Suppressor macrophage (primary cell): ENCODE measurements at places on chromosomes 16 and 17.
A peak's percentile ranks its signal among the peaks of the same experiment; 100 is the strongest.

DNA sequence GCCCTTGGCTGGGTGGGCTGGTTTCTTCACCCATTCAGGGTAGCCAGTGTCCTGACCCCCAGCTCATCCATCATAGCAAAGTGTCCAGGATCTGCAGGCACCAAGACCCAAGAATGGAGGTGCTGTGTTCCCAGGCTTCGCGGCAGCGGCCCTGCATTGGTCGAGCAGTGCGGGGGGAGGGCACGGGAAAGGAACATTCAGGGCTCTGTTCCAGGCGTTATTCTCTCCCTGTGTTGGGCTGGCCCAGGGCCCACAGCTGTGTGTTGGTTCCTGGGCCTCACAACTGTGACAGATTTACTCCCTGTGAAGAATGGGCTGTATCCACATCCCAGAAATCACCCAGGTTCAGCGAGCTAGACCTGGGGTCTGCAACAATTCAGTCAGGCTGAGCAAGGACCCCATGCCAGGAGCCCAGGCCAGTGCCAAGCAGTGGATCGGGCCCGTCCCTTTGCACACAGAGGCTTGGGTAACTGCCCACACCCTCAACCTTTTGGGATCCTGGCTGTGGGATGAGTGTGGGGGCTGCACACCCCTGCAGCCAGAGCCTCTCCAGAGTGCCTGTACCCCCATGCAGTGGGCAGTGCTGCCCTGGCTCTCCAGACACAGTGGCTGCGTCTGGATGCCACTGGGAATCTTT is 10.0 kb downstream of the GPT2 start:
- no peak for DNase-seq

DNA sequence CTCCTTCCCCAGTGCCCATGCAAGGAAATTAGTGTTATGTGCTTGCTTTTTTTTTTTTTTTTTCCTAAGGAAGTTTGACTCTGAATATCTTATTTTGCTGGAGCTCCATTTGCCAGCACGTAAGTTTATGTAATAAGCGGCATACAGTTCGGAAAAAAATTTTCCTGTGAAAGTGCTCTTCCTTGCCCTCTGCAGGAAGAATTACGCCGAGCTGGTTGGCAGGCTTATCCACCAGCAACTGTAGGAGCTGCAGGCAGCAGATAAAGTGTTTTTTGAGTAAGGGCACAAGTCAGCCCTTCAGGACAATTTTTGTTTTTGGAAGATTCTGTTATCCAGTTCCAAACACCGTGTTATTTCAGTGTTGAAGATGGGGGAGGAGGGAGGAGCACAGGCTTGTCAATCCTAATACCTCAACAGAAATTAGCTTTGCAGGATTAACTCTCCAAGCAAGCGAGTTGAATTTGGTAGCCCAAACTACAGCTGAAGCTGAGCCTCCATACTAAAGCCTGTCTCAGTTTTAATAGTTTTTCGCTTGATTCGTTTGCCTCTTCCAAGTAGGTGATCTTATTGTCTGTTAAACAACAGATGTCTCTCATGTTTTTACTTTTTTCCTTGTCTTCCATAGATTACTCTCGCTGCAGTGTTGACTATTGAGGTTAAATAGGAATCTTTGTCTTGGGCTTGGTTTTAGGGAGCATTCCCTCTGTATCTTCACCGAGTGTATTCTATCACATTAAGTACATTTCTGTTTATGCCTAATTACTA is 1.1 kb downstream of the SPECC1 start:
- DNase-seq = peak; percentile 70

DNA sequence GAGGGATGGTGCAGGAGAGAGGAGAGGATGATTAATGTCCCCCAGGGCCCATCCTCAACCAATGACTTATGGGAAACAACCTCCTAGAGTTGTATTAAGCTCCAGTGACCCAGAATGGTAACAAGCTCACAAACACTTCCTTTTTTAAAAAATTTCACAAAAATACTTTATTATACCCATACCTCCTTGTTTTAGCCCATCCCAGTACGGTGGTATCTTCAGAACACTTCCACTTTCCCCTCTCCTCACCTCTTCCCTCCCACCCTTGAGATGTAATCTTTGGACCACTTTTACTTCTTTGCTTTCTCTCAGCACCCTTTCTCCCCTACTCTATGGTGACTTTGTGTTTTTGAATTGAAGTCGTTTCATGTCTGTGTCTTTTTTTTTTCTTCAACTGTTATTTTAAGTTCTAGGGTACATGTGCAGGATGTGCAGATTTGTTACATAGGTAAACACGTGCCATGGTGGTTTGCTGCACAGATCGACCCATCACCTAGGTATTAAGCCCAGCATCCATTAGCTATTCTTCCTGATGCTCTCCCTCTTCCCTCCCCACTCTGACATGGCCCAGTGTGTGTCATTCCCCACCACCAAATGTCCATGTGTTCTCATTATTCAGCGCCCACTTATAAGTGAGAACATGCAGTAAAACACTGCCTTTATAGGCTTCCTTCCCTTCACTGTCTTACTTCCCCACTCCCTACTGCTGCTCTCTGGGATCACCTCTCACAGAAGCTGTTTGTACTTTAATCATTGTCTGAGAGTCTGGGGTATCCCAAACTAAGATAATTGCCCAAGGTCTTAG is 124.5 kb downstream of the PRKCB start:
- DNase-seq = peak; percentile 45

- DNase-seq = no peak
Measured at GRCh38 chr16:86516623-86517003, 6.3 kb downstream of the FOXF1 start.

DNA sequence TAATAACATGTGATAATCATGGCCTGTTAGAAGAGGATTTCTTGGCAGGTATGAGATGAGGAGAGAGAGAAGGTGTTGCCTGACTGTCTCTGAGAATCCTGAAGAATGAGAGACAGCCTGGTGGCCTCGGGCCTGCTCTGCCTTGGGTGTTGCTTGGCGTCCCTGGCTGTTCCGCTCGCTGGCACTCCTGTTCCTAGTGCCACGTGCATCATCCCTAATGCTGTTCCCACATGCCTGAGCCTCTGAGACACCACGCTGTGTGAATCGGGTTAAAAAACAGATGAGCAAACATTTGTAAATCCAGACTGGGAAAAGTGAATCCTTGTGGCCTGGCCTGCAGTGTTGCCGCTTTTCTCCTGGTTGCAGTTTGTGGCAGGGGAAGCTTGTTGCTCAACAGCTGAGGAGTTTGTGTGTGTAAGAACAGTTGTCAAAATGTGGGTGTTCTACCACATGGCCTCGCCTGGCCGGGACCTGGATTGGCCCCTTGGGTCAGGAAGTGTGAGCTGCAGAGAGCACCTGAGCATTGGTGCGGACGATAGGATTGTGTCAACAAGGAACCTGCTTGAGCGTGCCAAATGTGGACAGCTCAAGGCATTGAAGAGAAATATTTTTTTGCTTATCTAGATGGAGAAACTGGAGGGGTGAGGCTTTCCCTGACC is 22.0 kb downstream of the UBN1 start:
- no peak for DNase-seq

GRCh38 chr16:47493381-47494337 is 32.5 kb downstream of the PHKB start:
- DNase-seq = peak; percentile 11

DNA sequence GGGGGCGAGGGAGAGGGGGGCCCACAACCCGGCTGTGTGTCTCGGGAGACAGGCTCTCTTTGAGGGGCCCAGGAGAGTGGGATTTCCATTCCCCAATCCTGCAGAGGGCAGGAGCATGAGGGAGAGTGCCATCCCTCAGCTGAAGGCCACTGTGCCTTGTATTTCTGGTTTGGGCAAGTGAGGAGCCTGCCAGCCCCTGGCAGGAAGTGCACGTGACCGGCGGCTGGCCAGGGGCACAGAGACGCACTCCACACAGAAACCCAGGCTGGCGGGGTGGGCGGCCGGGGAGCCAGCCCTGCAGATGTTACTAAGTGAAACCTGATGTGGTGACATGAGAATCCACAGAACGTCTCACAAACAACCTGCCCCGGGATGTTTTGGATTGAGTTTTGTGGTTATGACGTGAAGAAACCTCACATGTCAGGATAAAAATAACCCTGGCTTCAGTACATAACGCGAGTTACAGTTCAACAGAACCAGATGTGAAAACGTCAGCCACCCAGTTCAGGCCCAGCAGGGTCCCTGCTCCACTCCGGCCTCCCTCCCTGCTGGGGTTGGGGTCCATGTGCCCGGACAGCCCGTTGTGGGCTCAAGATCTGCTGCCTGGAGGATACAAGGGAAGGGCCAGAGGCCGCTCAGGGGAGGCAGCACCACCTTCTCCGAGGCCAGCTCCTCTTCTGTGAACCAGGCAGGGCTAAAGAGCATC is 51.7 kb upstream of the MTSS2 start:
- peak; percentile 79 for DNase-seq

GRCh38 chr16:57000271-57001025 is 11.1 kb downstream of the NLRC5 start:
- peak; percentile 31 for DNase-seq

DNA sequence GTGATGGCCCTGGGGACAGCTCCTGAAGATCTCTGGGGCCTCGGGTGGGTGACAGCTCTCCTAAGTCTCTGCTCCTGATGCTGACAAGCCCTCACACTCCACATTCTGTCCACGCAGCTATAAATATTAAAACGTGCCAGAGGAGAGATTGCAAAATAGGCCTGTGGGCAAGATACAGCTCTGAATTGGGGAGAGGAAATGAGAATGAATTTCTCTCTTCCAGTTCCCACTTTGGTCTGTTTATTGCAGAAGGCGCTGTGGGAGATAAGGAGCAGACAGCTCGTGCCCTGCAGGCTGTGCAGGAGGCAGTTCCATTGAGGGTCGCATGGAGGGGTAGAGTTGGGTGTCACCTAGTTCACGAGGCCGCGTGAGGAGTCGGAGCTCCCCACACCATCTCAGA is 87.5 kb upstream of the SDK2 start:
- DNase-seq = peak; percentile 64

GRCh38 chr17:69492410-69493071 is 78.0 kb downstream of the MAP2K6 start:
- DNase-seq = no peak
